C1 segment of cervical spinal cord (tissue), 14 donors: ENCODE measurements at places on chromosomes 3 and 15.

- no peak for DNase-seq
Observed at GRCh38 chr3:136465296-136465695, 215.2 kb downstream of the PCCB start.

DNA sequence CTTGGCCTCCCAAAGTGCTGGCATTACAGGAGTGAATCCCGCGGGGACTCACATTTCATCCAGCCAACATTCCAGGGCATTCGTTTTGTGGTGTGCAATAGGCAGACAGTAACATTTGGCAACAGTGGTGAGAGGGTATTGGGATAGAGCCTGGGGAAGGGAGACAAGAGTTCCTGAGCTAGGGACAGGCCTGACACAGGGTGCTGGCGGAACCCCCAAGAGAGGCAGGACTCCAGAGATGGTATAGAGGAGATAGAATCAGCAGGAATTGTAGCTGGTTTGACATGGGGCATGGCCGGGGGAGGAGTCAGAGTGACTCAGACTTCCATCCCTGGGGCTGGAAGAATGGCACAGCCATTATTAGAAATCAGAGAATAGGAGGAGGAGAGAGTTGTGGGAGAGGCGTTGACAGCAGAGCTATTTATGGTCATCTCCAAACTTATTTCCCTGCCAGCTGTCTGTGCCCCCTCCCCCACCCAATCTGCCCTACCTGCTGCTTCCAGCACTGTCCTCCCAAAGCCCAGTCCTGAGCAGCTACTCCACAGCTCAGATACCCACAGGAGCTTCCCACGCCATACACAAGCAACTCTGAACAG is 4.4 kb upstream of the IDH2 start:
- DNase-seq, result no peak

- no peak for DNase-seq
Observed at GRCh38 chr3:182121401-182121800, 409.7 kb downstream of the SOX2 start.

DNA sequence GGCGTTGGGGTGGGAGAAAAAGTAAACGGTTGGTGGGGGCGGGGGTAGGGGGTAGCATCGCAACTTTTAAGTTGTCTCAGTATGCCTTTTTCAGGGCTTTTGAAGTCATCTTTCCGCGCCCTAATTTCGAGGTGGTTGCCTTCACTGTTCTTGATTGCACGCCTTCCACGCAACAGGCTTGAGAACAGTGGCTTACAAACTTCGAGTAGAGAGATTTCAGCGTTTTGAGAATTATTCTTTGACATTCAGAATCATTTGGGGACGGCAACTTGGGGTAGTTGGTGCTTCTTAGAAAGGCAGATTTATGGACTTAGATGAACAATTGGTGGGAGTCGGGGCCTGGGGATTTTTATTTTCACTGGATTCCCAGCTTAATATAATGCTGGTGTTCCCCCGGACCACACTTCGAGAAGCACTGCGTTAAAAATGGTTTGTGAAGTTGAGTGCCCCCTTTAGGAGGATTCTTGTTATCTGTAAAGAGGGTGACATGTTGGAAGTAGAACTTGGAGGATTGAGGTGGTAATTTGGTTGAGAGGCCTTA is 880 bp downstream of the PPP4R2 start:
- peak; percentile 4 for DNase-seq

GRCh38 chr3:10817506-10817905 is 1.5 kb downstream of the SLC6A11 start:
- peak; percentile 26 for DNase-seq

- no peak for DNase-seq
Observed at GRCh38 chr3:38739396-38739689, 76.7 kb downstream of the SCN10A start.
